Muscle of arm (tissue), 14 donors: ENCODE measurements at places on chromosomes 5 and 9. TPM values are rescaled to one million over a fixed set of nuclear protein-coding genes. Genes with fewer than 3 reads are reported as not detected.
A peak's percentile ranks its signal among the peaks of the same experiment; 100 is the strongest.

DNA sequence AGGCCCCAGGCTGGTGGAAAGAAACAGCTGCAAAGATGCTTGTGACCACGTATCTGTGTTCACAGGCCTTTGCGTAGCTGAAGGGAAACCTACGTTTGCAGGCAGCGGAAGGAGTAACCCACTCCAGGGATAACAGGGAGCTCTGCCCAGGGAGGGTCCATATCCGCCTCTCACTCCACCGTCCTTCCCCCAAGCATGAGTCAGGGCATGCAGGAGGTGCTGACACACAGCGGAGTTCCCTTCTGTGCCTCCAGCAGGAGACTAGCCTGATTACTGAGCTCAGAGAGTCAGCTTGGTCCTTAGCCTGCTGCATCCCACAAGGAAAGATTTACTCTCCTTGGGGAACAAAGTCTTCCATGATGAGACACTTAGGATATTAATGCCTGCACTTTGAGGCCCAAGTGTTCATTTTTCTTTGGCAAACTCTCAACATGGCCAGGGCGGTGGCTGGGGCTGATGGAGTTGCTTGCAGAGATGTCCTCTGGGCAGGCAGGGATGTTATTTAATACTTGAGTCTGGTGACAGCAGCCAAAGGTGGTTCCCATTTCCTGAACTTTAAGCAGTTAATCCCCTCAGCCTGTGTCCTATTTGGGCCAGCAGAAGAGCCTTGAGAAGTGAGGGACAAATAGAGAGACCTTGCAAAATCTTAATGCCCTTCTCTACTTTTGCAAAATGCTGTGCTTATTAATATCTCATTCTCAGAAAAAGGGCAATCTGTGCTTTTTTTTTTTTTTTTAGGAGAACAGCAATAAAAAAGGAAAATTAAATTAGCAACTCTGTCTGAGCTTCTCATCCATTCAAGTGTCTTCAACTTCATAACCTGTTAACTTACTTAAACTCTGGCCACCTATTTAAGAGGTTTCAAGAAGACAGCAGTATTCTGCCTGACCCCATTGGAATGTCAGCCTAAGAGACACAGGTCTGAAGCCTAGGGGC is 222.1 kb downstream of the HSPA4 start:
- DNase-seq = no peak

DNA sequence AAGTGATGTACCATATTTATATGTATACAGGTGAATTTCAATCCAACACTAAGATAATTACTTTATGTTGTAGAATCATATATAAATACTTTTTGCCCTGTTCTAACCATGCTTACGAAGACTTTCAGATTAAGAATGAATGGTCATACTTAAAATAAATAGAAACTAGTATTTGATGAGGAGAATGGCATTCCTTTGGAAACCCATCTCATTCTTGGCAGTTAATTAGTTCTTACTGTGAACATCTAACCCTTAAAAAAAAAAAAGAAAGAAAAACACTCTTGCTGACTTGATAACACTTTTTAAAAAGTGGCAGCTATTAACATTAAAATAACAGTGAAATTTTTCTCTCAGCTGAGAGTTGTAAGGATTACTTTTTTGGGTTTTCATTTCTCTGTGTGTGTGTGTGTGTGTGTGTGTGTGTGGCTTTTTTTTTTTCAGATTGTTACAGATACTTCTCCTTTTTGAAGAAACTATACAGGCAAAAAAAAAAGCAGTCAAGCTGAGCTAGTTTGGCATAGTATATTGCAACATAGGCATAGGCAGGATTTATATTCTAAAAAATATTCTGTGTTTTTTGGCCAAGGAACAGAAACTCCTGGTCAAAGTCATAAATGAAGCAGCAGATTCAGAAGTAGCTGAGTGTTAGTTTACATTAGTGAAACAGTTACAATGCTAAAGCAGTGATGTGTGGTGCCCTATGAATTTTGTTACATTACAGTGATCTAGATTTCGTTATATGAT is 163.5 kb downstream of the CD180 start:
- DNase-seq = no peak

The SAXO1 gene
- polyA plus RNA-seq = 0.18 TPM

The CHSY3 gene
- 7.8 TPM for polyA plus RNA-seq

The ZDHHC11B gene
- polyA plus RNA-seq = 10.6 TPM

GRCh38 chr9:117403848-117404247 is 11.0 kb downstream of the ASTN2 start:
- DNase-seq = no peak

GRCh38 chr5:139845846-139846681 is 50.5 kb downstream of the PSD2 start:
- no peak for DNase-seq

The MSMP gene
- polyA plus RNA-seq = not detected

GRCh38 chr9:70902692-70903131 is 218.7 kb downstream of the TRPM3 start:
- DNase-seq = peak; percentile 24

DNA sequence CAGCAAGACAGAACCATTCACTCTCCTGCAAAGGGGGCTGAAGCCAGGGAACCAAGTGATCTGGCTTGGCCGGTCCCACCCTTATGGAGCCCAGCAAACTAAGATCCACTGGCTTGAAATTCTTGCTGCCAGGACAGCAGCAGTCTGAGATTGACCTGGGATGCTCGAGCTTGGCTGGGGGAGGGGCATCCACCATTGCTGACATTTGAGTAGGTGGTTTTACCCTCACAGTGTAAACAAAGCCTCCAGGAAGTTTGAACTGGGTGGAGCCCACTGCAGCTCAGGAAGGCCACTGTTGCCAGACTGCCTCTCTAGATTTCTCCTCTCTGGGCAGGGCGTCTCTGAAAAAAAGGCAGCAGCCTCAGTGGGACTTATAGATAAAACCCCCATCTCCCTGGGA is 60.5 kb downstream of the TNFSF8 start:
- DNase-seq = no peak

DNA sequence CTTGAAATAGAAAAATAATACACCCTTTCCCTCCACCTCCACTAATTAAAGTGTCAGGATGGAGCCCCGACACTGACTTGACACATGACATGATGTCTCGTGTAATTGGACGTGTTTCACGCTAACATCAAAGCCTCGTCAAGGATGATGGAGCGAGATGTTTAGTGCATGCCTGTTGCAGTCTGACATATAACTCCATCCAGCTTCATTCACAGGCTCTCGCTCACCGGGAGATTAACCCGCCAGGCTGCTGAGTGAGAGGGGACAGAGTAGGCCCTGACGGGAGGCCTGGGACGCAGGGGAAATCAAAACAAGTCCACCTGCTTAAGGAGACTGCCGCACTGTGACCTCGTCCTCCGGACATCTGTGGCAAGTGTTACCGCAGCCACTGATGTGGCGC is 263.5 kb downstream of the SLIT3 start:
- DNase-seq = no peak

The FAM221B gene
- not detected for polyA plus RNA-seq

The RAB24 gene
- 21.1 TPM for polyA plus RNA-seq

DNA sequence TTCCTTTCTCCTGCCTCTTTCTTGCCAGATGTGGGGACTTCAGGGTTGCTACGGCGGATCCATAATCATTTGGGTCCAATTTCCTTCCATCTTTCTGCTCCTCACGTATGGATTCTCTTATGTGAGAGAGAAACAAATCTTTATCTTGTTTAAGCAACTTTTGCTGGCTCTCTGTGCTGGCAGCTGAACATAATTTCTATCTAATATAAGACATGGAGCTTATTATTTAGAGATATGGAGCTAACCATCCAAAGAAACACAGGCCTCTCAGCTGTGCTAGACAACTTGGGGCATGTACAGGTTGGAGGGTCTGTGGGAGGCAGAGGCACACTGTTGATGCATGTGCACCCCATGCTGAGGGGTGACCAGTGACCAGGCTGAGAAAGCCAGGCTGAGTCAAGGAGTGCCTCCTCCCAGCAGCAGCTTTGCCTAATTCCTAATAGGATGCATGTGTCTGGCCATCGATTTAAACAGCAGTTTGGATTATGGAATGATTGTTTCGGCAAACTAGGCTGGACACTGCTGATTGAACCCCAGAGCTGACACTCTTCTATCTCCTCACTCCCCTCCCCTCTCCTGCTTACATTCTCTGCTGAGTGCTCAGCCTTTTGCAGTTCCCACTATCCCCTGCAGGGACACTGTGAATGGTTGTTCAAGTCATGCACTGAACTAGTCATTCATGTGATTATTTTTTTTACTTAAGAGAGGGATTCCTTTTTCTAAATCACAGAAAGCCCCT is 195.8 kb downstream of the ERCC6L2 start:
- no peak for DNase-seq

The TTLL11 gene
- 27.4 TPM for polyA plus RNA-seq

GRCh38 chr5:2254406-2254805 is 371.7 kb upstream of the IRX4 start:
- DNase-seq = no peak

The TRIM7 gene
- polyA plus RNA-seq = 16.9 TPM

The LCN9 gene
- polyA plus RNA-seq = not detected

The SEMA6A gene
- polyA plus RNA-seq = 66.6 TPM

DNA sequence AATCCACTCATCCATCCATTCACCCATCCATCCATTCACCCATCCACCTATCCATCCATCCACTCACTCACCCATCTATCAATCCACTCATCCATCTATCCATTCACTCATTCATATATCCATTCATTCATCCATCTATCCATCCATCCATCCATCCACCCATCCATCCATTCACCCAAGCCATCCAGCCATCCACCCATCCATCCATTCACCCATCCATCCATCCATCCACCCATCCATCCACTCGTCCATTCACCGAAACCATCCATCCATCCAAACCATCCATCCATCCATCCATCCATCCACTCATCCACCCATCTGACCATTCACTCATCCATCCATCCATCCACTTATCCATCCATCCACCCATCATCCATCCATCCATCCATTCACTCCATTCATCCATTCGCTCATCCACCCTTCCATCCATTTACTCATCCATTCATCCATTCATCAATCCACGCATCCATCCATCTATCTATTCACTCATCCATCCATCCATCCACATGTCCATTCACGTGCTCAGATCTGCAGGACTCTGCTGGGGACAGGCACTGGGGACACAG is 6.6 kb downstream of the SLC9A3 start:
- no peak for DNase-seq

- no peak for DNase-seq
Measured at GRCh38 chr9:19162956-19163355, 35.7 kb upstream of the PLIN2 start.

- DNase-seq = no peak
Measured at GRCh38 chr5:115732026-115732425, 84.4 kb downstream of the CDO1 start.

DNA sequence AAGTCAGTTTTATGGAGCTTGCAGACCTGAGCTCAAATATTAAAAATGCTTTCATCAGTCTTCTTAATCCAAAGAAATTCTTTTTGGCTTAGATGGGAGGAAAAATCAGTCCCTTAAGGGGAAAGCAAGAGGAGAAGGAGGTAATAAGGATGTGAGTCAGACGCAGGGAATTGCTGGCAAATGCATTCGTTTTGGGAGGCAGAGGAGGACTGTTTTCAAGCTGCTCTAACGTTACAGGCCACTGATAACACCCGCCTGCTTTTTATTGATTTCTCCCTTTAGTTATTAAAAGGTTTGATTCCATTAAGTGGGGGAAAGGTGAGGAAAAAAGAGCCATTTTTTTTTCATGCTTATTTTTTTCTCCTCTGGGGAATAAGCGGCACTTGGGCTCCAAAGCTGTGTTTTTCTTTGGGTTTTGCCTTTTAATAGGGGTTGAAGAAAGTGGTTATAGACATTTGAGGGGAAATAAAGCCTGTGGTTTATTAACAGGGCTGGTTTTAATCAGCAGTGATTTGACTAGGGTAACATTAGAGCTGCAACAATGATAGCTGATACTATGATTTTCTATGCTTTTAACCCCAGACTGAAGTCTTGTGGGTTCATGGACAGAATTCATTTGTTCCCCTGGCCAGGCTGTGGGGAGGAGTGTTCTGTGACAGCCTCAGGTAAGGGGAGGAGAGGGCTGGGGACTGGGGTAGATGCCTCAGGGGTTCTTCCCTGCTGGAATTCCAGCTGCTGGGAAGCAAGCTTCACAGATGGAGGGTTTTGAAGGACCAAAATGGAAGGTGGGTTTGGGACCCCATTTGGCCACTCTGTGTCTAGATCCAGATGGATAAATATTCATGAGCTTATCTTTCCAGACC is 225.2 kb downstream of the GAS1 start:
- DNase-seq = peak; percentile 94

- DNase-seq = peak; percentile 76
Measured at GRCh38 chr5:112125903-112126302, 293.2 kb downstream of the EPB41L4A start.

The GPR151 gene
- polyA plus RNA-seq = not detected

The ARL14EPL gene
- 0.08 TPM for polyA plus RNA-seq

The FEM1C gene
- 29.1 TPM for polyA plus RNA-seq

DNA sequence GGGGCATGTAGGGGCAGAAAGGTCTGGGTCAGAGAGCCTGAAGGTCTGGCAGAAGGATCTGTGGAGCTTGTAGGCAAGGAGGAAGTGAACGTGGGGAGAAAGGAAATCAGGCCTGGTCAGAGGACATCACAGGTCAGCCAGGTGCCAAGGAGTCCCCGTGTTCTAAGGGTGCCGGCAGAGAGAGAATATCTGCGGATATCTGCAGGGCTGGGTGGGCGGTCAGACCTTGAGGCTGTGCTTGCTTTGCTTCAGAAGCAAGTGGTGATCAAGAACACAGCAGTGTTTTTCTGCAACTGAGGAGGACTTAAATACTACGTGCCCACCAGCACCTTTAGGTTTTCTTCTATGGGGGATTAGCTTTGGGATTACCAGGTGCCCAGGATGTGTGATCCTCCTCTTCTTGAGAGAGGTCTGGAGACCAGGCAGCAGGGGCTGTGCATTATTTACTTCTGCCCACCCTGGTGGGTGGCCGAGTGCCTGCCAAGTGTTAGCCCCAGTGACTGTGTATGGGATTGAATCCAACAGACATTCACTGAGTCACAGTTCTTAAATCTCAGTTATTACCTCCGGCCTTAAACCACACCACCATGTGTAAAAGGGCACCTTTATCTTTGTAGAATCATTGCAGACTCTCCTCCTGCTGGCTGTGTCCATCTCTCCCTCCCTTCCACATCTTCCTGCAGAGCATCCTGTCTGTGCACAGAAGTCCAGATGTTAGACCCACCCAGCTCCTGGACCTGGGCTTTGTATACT is 12.5 kb upstream of the SHB start:
- DNase-seq = no peak

DNA sequence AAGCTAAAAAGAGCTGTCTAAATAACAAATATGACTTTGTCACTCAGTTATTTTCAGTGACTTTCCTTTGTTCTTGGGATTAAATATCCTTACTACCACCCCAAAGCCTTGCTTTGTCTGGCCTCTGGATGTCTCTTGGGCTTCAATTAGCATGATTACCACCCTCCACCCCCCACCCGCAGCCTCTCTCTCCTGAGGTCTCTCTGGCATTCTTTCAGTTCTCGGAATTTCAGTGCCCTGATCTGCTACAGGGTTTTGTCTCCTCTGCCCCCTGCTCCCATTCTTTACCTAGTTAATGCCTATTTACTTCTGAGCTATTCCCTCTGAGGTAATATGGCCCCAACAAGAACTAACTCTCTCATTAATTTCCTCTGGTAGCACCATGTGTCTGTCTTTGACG is 376.4 kb downstream of the DEPDC1B start:
- no peak for DNase-seq

DNA sequence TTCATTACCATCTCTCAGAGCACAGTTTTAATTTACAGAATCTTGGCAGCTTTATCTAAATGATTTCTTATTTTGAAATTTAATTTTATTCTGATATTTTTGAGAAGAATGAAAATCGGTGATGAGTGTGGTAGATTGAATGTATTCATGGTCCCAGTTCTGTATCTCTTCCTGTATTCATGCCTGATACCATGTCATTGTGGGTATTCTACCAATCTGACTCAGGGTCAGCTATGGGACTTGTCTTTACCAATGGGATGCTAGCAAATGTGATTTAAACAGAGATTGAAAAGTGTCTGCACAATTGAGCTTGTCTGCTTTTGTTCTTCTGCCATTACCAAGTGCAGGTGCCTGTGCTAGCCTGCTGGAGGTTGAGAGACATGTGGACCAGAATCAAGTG is 17.8 kb upstream of the ZNF618 start:
- no peak for DNase-seq
